ENCODE measurements at places on chromosomes 1 and 21.

DNA sequence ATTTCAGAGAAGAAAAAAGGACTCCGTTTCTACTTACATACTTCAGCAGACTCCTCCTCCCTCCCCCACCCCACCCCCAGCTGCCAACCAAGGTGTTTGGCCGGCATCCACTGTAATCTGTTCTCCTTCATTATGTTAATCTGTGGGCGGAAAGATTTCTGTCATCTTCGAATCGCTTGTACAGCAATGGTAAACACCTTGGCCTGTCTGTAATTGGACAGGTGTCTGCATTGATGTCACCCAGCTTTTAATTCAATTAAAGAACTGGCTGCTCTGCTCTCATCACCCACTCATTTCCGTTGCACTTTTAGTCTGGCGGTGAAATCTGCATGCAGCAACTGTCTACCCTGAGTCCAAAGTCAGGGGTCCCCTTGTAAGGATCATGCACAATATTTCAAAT, 368.6 kb downstream of the USH2A start:
- no peak for DNase-seq

- DNase-seq: no peak
Observed at GRCh38 chr1:230842801-230843200, 25.5 kb downstream of the C1orf198 start.

DNA sequence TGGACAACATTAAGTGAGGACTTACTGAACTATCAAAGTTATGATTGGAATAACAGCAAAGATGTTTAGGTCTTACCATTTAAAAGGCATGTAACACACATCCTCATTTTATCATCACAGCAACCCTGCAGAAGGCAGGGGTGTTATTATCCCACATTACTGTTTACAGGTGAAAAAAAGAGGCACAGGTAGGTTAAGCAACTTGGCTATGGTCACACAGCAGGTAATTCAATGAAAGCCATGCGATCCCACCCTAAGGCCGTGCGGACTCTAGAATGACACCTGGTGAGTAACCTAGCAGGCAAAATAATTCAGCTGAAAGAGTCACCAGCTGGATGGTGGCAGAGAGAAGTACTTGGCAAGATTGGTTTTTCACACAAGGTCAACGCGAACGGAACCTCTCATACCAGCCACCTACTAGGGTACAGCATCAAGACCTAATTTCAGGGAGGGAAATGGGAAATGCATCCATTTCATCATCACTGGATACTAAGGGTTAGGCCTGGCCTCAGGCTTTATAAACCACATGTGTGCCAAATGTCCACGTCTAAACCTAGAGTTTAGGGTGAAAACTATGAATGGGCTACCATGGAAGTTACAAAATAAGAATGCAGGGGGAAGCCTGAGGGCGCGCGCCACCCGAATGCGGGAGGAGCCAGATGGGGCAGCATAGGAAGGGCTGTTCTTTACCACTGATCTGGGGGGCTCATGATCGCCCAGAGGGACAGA, 85.3 kb downstream of the SLC66A1 start:
- DNase-seq: no peak

DNA sequence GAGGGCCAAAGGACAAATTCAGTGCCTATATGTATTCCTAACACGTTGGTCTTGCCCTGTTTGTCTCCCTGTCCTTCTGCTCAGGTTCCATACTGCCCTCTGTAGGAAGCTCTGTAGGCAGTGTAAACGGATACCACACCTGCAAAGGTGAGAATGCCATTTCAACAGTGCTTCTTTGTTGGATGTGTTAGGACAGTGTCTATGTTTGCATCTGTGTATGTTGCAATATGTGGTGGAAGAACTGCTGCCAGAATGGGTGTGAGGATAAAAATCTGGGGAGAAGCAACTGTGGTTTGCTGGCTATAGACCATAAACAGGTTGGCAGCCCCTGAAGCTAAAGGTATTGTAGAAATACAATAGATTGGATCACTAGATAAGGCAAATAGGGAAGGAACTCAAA, 113.1 kb upstream of the BMP8A start:
- DNase-seq: no peak

DNA sequence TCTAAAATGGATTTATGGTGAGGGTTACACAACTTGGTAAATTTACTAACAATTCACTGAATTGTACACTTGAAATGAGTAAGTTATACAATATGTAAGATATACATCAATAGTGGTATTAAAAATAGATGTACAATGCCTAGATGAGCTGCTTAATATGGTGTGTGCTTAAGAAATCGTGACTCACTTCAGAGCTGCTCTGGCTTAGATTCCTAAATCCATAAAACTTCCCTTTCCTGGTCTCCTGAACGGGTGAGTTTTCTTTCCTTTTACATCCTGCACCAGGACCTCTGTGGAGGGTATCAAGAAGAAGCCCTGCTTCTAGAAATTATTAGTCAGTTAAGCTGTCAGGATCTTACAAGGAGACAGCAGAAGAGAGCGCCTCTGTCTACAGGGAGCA, 30.4 kb downstream of the H3-3A start:
- DNase-seq: no peak

DNA sequence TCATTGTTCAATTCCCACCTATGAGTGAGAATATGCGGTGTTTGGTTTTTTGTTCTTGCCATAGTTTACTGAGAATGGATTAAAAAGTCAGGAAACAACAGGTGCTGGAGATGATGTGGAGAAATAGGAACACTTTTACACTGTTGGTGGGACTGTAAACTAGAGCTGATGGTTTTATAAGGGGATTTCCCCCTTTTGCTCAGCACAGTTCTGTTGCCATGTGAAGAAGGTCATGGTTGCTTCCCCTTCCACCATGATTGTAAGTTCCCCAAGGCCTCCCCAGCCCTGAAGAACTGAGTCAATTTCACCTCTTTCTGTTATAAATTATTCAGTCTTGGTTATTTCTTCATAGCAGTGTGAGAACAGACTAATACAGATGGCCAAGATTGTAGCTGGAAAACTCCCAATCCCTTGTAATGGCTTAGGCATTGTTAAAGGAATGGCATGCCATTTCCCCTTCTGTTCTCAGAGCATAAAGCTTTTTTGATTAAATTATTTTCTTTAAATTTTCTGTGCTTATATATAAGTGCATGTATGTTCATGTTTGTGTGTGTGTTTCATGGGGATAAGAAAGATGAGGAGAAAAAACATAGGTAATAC, 144.8 kb downstream of the BACH1 start:
- no peak for DNase-seq

DNA sequence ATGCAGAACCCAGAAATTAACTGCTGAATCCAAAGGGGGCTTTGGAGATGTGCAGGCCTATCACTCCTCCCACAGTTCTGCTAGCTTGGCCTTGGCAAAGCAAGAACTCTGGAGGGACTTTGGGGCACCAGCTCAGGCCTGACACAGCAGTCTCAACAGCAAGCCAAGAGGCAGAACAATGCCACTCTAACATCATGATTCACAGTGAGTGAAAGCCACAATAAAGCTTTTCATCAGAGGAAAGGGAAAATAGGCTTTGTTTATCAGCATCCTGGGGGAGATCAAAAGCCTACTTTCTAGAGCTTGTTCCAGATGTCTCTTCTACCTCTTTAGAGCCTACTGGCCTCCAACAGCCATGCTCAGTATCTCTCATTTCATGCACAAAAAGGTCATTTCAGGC, 283.4 kb downstream of the KCNH1 start:
- no peak for DNase-seq

DNA sequence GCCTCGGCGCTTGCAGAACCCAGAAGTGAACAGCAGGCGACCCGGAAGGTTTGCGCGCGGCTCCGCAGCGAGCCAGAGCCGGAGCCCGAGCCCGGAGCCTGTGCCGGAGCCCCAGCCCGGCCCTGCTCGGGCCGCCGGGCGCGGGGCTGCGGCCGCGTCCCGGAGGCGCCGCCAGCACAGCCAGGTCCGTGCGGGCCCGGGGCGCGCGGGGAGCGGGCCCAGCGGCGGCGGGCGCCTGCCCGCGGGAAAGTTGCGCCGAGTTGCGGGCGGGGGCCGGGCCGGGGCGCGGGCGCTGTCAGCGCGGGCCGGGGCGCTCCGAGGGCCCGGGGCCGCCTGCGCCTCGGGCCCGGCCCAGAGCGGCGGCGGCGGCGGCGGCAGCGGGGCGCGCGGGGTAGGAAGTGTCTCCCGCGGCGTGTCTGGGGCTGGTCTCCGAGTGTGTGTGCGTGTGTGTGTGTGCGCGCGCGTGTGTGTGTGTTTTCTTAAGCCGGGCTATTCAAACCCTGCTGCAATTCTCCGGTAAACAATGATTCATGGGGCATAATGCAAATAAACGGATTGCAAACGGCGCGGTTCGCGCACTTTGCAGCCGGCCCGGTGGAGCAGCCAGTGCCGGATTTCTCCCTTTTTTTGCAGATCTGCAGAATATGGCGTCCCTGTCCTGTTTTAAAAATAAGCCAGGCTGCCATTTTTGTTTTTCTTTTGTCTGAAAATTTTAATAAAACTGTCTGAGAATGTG, at the start of gene ZNF362:
Gene ZNF362, plus strand, starts transcription at position 22 of the 736 bp plus-strand sequence. CDS start 14,083 bp downstream, outside the sequence.
- peak; percentile 79 for DNase-seq

GRCh38 chr1:156012051-156012817, 8.5 kb downstream of the SSR2 start:
- no peak for DNase-seq

DNA sequence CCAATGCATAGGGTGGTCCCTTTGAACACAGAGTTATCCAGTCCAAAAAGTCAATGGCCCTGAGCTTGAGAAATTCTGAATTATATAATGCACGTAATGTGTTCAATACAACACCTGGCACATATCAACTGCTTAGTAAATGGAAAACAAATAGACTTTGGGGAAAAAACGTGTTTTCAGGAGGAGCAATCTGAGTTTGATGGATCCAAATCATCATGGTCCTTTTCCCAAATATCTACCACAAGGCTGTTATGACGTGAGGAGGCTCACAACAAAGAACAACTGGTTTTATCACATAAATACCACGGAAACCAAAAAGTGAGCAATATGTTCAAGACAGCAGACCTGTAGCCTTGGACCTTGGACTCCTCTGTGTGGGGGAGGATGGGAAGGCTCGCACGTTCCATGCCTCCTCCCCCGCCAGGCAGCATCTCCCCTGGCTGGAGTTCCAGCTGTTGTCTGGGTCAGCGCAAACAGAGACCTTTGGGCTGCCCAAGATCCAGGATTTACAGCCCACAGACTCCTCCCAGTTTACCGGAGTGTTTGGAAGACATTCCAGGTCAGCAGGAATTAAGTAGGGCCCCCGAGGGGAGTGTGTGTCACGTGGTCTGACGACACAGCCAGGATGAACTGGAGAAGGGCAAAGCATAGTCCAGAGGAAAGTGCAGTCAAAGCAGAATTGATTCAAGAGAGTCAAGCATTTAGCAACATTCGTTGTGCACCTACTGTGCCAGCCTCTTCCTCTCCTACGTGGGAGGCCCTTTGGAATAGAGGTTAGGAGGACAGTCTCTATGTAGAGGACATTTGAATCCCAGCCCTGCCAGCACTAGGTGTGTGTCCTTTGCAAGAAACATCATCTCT, 32.2 kb upstream of the MED18 start:
- no peak for DNase-seq

DNA sequence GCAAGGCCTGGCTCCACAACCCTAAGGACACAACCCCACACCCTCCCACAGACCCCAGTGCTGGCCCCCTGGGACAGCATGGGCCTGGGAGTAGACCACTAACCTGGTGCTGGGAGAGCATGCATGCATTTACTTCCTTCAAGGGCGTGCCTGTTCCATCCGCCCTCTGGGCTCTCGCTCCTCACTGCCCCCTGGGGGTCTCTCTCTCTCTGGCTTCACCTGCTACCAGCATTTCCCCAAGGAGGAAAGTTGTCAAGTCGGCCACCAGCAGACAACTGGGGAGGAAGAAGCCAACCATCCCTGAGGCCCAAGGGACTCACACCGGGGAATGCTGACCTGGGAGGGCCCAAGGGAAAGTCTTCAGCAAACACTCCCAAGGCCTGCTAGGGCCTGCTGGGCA, 6.5 kb downstream of the LRP8 start:
- DNase-seq: no peak

GRCh38 chr1:83805921-83806320, 193.0 kb downstream of the TTLL7 start:
- DNase-seq: no peak

- no peak for DNase-seq
Observed at GRCh38 chr1:182080955-182081582, 19.6 kb upstream of the ZNF648 start.

DNA sequence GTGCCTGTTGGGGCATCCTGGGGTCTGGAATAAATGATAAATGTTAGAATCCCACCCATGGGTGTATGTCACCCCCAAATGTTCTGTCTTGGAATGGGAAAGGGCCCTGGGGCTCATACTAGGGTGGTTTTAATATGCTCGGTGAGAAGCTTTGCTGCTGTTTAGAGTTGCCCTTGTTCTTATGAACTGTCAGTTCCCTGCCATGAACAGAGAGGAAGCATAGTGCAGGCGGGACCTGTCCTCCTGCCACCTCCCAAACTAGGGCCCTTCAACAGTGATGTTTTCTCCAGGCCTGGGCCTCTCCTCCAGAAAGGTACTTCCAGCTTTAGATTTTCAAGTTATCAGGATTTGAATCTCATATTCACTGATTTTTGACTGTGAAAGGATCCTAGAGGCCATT, 80.7 kb upstream of the COA6 start:
- no peak for DNase-seq

GRCh38 chr1:209767096-209767495, 11.2 kb downstream of the TRAF3IP3 start:
- DNase-seq: no peak

DNA sequence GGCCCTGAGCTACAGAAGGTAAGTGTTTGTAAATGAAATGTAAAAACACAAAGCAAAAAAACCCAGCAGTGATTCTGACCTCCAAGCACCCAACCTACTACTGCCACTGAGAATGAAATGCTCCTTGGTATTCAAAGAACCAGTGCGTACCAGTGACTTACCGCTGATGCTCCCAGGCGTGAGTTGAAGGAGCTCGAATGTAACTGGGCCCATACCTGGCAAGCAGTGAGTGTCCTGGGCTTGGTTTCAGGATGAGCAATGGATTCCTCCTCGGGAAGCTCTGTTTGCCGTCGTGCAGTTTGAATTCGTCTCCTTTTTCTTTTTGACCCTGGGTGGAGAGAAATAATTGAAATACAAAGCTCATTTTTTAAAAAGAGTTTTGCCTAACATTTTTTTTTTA, 121.9 kb downstream of the ATG4C start:
- no peak for DNase-seq

DNA sequence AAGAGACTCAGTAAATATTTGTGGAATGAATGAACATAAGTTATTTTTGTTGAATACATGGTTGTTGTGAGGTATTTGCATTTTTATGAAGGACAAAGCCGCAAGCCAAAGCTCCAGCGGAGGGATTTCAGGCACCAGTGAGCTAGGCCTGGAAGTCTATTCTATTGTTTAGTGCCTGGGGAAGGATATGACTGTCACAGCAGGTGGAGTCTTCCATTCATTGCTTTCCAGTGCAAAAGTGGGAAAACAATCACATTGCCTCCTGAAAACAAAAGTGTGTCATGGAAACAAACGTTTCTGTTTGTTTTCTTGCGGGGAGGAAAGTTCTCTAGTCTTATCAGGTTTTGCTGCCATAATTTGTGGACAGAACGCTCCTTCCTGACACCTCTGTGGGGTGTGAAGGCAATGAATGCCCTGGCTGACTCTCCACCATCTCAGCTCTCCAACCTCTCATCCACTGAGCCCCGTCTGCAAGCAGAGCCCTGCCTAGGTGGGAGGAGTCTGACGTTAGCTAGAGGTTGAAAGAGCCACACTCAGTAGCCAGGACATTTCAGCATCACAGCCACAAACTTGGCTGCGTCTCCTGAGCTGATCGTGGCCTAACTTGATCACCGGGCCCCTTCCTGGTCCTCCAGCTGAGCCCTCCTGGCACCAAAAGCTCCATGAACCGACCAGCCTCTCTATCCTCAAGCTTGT, 739.1 kb downstream of the MATN1 start:
- no peak for DNase-seq

- no peak for DNase-seq
Observed at GRCh38 chr1:100392756-100393155, 40.5 kb downstream of the CDC14A start.

All from activated naive CD8-positive, alpha-beta T cell treated with anti-CD3 and anti-CD28 coated beads for 36 hours (primary cell).